Activated T-helper 1 cell treated with anti-CD3 and anti-CD28 coated beads, Interleukin-12 subunit alpha, Interleukin-12 subunit beta, Interleukin-2, Interleukin-4 antibody, amounts not matched to agents 30 ng/mL and 10 ng/mL and 1 ng/mL, durations not matched to agents 14 hours and 24 hours and 36 hours (primary cell): ENCODE measurements at places on chromosomes 11 and 22.

GRCh38 chr11:36123336-36124101 is 165.7 kb downstream of the COMMD9 start:
- H3K4me3 ChIP-seq, result no peak overlapping the region
- no peaks in the 10 kb centered on the region for H3K4me1 ChIP-seq
- DNase-seq, result no peak
- H3K36me3 ChIP-seq, result no peaks in the 10 kb centered on the region

DNA sequence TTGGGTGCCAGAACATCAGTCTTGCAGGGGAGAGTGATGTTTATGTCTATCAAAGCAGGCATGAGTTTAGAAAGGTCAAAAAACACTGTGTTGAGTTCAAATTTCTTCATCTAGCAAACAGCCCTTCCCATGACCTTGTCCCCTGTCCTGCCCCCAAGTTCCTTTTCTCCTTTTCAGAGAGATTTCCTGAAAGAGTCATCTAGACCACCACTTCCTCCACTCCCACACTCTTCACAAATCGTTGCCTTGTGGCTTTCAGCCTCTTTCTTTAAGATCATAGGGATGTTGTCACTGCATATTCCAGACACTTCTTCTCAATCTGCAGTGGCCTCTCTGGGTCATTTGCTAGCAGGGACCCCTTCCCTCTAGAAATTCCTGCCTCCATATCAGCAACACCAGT is 290.5 kb downstream of the TENM4 start:
- no peaks in the 10 kb centered on the region for H3K36me3 ChIP-seq
- DNase-seq, result no peak
- H3K27me3 ChIP-seq, result no peaks in the 10 kb centered on the region
- no peaks in the 10 kb centered on the region for H3K4me1 ChIP-seq
- H3K4me3 ChIP-seq, result no peak overlapping the region

DNA sequence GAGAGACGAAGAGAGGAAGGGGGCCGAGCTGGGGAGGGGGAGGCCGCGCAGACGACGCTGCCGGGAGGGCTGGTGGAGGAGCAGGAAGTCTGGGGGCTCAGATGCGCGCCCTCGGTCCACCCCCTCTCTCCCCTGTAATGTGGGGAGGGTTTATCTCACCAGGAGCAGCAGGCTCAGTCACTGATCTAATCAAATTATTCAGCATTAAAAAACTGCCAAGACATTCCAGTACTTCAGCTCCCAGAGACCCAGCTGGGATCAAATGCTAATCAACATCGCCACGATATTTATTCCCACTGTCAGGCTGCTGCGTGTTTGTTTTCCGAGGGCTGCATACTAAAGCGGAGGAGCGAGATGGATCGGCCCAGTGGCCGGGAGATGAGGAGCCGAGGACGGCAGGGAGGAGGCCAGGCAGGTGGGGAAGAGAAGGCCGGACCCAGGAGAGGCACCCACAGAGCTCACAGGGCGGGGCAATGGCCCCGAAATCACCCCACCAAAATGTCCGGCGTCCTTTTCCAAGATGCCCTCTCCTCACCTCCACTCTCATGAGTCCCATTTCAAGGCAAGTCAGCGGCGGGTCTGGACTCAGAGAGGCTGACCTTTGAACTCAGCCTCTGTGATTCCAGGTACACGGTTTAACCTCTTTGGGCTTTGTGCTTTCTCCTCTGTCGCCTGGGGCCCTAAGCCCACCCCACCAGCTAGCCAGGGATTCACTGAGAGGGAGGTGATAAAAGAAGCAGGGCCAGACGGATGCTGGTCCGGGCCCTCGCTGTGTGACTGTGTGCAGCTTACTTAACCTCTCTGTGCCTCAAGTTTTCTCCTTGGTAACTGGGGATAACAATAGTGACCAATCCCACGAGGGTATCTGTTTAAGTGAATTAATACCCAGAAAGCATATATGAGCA is 502.1 kb downstream of the MN1 start:
- H3K27ac ChIP-seq, result no peak overlapping the region
- H3K36me3 ChIP-seq, result no peaks in the 10 kb centered on the region
- H3K4me1 ChIP-seq, result no peaks in the 10 kb centered on the region
- H3K27me3 ChIP-seq, result peaks cover 14% of the 10 kb centered on the region

- no peaks in the 10 kb centered on the region for H3K4me1 ChIP-seq
- H3K27ac ChIP-seq, result no peak overlapping the region
- no peak overlapping the region for H3K4me3 ChIP-seq
Observed at GRCh38 chr11:38718049-38718448, 2120.0 kb upstream of the RAG2 start.

GRCh38 chr11:1025410-1026162 is 10.9 kb downstream of the MUC6 start:
- no peaks in the 10 kb centered on the region for H3K27me3 ChIP-seq
- no peak for DNase-seq
- no peak overlapping the region for H3K27ac ChIP-seq
- H3K4me1 ChIP-seq, result no peaks in the 10 kb centered on the region
- H3K4me3 ChIP-seq, result no peak overlapping the region
- H3K36me3 ChIP-seq, result no peaks in the 10 kb centered on the region

- no peak for DNase-seq
- no peak overlapping the region for H3K4me3 ChIP-seq
- peaks cover 5% of the 10 kb centered on the region for H3K36me3 ChIP-seq
- no peak overlapping the region for H3K27ac ChIP-seq
Observed at GRCh38 chr22:21702700-21703683, 32.6 kb downstream of the YPEL1 start.

GRCh38 chr11:69058511-69059270 is 10.0 kb downstream of the TPCN2 start:
- no peaks in the 10 kb centered on the region for H3K27me3 ChIP-seq
- peaks cover 1% of the 10 kb centered on the region for H3K36me3 ChIP-seq
- H3K4me1 ChIP-seq, result no peaks in the 10 kb centered on the region
- H3K4me3 ChIP-seq, result no peak overlapping the region

GRCh38 chr22:33057363-33057995 is 702 bp downstream of the SYN3 start:
- no peak for DNase-seq
- H3K27me3 ChIP-seq, result peaks cover 27% of the 10 kb centered on the region
- H3K36me3 ChIP-seq, result no peaks in the 10 kb centered on the region
- no peak overlapping the region for H3K4me3 ChIP-seq
- no peaks in the 10 kb centered on the region for H3K4me1 ChIP-seq
- H3K27ac ChIP-seq, result no peak overlapping the region

GRCh38 chr11:61730240-61730994 is 22.0 kb upstream of the MYRF start:
- H3K4me3 ChIP-seq, result no peak overlapping the region
- no peaks in the 10 kb centered on the region for H3K36me3 ChIP-seq
- H3K27ac ChIP-seq, result no peak overlapping the region
- H3K27me3 ChIP-seq, result peaks cover 3% of the 10 kb centered on the region

DNA sequence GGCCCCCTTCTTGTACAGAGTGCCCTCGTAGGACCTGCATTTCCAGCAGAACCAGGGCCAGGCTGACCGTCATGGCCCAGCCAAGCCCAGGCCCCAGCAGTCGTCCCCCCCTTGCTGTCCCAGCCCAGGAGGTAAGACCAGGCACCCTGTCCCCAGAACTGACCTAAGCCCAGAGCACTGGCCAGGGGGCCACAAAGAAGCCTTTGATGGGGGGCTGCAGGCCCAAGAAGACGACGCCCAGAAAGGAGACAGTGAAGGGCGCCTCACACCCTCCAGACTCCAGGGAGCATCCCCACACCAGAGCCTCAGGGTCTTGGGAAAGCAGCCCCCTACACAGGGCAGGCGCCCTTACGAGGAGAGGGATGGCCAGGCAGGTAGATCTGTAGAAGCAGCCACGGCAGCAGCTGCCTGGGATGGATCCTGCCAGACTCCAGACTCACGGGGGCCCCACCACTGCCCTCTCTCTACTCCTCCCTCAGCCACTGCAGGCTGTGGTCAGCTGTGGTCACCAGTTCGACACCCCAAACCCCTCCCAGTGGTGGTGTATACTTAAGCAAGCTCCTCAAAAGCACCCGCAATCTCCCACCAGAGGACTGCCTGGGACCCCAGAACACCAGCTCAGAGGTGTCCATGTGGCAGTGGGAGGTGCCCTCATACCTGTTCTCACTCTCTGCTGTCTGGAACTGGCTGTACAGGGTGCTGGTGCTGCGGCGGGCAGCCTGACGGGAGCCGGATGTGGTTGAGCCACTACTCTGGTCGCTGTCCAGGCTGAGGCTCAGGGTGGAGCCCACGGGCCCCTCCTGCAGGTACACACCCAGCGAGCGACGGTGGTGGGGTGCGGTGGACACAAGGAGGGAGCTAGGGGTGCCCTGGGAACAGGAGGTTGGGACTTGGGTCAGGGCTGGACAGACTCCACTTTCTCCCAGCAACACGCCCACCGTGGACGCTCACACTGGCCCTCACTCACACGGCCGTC is 27.0 kb downstream of the SBF1 start:
- H3K27ac ChIP-seq, result no peak overlapping the region
- no peak overlapping the region for H3K4me3 ChIP-seq
- no peak for DNase-seq
- no peaks in the 10 kb centered on the region for H3K27me3 ChIP-seq
- peaks cover 28% of the 10 kb centered on the region for H3K36me3 ChIP-seq

DNA sequence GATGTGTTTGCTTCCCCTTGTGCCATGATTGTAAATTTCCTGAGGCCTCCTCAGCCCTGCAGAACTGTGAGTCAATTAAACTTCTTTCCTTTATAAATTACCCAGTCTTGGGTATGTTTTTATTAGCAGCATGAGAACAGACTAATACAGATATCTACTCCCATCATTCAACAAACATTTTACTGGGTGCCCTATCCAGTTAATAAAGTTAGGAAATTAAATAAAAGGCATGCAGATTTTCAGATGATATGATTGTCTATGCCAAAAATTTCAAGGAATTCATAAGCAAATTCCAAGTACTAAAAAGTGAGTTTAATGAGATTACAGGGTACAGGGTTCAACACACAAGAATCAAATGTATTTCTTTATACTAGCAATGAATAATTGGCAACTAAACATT is 33.5 kb upstream of the LIN7C start:
- no peak overlapping the region for H3K27ac ChIP-seq
- no peaks in the 10 kb centered on the region for H3K27me3 ChIP-seq
- H3K4me3 ChIP-seq, result no peak overlapping the region
- no peaks in the 10 kb centered on the region for H3K36me3 ChIP-seq

DNA sequence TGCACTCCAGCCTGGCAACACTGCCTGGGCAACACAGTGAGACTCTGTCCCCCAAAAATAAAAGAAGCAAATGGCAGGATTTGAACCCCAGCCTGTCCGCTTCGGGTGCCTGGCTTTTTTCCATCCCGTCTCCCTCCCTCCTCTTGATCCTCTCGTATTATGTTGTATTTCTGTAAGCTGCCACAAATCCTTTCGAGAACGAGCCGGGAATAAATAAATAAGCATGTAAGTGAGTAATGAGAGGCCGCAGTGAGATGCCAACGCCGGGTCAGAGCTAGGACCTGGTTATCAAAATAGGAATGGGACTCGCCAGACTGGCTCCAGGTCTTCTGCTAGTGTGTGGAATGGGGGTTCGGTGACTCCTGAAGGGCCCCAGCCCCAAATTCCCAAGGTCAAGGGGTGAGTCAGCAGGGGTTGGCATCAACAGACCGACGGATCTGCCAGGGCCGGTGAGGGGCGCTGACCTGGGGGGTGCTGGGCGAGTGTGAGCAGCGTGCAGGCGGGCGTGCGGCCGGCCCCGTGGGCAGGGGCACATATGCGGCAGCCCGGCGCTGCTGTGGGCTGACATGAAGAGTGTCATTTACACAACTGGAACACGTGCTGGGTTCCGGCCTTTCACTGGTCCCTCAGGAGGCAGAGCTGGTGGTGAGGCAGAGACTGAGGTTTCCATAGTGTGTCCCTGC is 47.8 kb downstream of the FLRT1 start:
- no peak overlapping the region for H3K4me3 ChIP-seq
- H3K36me3 ChIP-seq, result no peaks in the 10 kb centered on the region
- no peak overlapping the region for H3K27ac ChIP-seq
- H3K4me1 ChIP-seq, result no peaks in the 10 kb centered on the region

- H3K27me3 ChIP-seq, result no peaks in the 10 kb centered on the region
- H3K36me3 ChIP-seq, result peaks cover 6% of the 10 kb centered on the region
- no peak overlapping the region for H3K27ac ChIP-seq
- no peak overlapping the region for H3K4me3 ChIP-seq
- peaks cover 19% of the 10 kb centered on the region for H3K4me1 ChIP-seq
- DNase-seq, result no peak
Observed at GRCh38 chr11:57496109-57496820, 19.2 kb downstream of the SLC43A1 start.

DNA sequence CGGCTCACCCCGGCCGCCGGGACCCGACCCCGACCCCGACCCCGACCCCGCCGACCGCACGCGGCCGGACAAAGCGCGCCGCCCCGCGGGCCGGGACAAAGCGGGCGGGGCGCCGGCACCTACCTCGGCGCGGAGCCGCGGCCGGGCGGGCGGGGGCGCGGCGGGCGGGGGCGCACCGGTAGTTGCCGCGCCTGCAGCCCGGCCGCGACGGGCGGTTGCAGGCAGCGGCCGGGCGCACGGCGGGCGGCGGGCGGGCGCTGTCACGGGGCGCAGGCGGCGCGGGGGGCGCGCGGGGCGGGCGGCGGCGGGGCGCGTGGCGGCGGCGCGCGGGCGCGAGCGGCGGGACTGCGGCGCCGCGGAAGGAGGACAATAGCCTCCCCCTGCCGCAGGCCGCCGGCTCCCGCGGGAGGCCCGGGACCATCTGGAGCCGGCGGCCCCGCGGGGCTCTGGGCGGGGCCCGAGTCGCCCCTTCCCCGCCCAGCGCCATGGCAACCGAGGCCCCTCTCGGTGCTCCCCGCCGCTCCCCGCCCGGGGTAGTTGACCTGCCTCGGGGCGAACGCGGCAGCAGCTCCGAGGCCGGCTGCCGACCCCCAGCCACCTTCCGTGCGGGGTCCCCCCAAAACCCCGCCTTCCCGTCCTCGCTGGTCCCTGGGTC is 851 bp downstream of the SPTBN2 start:
- peaks cover 12% of the 10 kb centered on the region for H3K4me1 ChIP-seq
- peak overlapping the region; percentile 79 for H3K4me3 ChIP-seq
- H3K36me3 ChIP-seq, result peaks cover 3% of the 10 kb centered on the region
- no peak for DNase-seq

- H3K4me1 ChIP-seq, result peaks cover 16% of the 10 kb centered on the region
- DNase-seq, result peak; percentile 40
- H3K36me3 ChIP-seq, result no peaks in the 10 kb centered on the region
- no peak overlapping the region for H3K27ac ChIP-seq
- H3K27me3 ChIP-seq, result peaks cover 7% of the 10 kb centered on the region
Observed at GRCh38 chr22:39496131-39496838, 5.8 kb upstream of the MIEF1 start.

DNA sequence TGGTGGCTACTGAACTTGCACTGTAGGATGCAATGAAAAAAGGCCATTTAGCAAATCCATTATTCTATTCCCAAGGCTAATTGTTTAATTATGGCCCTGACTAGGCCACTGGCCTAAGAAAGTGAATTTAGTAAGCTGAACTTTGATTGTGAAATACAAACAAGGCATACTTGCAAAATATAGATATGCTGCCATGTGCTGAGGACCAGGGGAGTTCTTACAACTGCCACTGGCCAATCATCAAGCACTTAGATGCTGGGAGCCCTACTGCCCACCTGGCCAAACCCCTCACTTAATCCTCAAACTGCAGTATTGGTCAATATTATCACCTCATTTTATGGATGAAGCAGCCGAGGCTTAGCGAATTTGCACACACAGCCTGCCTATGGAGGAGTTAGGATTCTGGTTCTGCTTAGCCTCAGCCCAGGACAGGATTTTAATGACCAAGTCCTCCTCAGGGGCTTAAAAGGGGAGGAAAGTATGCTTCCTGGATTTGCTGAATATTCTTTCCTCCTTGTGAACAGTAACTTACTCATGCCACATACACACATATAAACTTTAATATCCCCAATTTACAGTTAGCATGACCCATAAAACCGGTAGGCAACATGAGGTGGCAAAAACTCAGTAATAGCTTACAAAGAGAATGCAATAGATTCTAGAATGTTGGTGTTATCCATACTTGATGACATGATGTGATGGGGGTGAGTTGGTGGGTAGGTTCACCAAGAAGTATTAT is 39.3 kb downstream of the CD44 start:
- no peaks in the 10 kb centered on the region for H3K27me3 ChIP-seq
- peaks cover 85% of the 10 kb centered on the region for H3K4me1 ChIP-seq
- peaks cover 78% of the 10 kb centered on the region for H3K36me3 ChIP-seq
